Epithelial cell of alveolus of lung (primary cell): ENCODE measurements at places on chromosomes 2 and 18. TPM values are rescaled to one million over a fixed set of nuclear protein-coding genes. Genes with fewer than 3 reads are reported as not detected.

Gene MC5R
- total RNA-seq: not detected in 2 replicates

Gene TMEM17
- total RNA-seq: 1.3 TPM in 2 replicates

Gene CHST9
- not detected in 2 replicates for total RNA-seq

Gene GBX2
- 0.78 TPM in 1 of 2 replicates, not detected in the other for total RNA-seq
